ENCODE measurements at places on chromosomes 6 and 20.
A peak's percentile ranks its signal among the peaks of the same experiment; 100 is the strongest.

DNA sequence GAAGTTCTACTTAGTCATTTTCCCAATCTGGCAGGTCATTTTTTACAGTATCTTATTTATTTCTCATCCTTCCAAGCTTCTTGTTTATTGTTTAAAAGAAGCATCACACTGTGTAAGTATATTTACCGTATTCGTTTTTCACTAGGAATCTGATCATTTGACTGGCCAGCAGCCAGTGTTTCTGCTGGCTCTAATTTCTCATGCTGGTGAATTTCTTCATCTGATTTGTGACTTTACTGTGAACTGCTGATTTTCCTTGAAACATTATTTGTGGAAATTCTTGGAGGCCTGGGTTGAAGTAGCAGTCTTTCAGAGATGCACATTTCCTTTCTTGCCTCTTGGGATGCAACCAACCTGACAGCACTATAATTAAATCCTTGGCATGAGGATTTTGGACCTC, 65.9 kb downstream of the PREP start:
- no peak for DNase-seq

DNA sequence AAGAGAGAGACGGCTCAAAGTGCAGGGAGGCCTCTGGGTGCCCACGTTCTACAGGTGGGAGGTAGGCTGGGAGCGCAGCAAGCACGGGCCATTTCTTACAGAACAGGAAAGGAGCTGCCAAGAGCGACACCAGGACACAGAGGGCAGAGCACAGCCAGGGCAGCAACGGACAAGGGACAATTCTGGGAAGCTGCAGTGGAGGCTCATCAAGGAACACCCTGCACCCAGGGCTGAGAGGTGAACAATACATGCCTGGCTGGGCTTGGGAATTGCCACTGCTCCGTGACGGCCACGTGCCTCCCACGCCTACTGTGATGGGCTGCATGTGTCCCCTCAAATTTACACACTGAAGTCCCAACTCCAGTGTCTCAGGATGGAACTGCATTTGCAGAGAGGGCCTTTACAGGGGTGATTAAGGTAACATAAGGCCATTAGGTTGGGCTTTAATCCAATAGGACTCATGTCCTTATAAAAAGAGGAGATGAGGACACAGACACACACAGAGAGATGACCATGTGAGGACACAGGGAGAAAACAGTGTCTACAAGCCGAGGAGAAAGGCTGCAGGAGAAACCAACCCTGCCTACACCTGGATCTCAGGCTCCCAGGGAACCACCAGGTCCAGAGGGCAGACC, 13.6 kb downstream of the SERPINB6 start:
- DNase-seq = no peak

- DNase-seq = no peak
Observed at GRCh38 chr20:22452442-22453011, 131.8 kb downstream of the FOXA2 start.

DNA sequence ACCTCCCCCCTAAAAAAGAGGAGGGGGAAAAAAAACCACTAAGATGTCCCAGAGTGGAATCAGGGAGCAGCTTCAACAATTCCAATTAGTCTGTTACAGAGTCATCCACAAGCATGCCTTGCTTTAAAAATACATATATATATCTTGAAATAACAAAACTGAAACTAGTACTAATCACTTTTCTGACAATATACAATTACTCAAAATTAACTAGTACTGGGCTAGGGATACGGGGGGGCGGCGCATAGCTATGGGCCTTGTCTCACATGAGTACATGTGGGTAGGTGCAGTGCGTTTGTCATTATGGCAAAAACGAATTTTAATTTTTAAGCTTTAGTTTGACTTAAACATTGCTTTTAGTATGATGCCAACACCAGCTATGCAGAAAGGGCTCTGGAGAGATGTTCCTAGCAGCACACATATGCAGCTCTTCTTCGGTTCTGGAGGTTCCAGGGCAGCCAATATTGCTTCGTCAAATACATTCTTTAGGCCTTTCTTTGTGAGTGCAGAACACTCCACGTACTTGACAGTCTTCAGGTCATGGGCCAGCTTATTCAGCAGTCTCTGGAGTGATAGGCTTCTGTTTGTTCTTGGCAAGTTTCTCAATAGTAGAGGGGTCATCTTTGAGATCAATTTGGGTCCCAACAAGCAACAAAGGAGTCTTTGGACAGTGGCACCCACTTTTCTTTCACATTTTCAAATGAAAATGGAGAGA, 38.8 kb downstream of the ITCH start:
- DNase-seq = no peak

DNA sequence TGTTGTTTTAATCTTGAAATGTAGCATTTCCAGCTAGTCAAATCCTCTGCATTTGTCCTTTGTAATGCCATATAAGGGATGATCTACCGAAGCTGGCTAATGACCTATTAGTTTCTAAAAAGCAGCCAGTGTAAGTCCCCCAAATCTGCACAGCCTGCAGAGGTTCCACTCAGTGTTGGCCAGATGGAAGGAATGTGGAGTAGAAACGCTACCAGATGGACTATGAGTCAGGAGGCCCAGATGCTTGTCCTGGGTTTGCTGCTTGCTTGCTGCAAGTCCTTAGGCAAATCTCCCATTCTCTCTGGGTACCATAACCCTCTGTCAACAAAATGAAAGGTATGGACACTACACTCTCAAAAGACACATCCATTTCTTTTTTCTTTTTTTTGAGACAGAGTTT, 149.8 kb downstream of the BTBD9 start:
- DNase-seq = no peak

DNA sequence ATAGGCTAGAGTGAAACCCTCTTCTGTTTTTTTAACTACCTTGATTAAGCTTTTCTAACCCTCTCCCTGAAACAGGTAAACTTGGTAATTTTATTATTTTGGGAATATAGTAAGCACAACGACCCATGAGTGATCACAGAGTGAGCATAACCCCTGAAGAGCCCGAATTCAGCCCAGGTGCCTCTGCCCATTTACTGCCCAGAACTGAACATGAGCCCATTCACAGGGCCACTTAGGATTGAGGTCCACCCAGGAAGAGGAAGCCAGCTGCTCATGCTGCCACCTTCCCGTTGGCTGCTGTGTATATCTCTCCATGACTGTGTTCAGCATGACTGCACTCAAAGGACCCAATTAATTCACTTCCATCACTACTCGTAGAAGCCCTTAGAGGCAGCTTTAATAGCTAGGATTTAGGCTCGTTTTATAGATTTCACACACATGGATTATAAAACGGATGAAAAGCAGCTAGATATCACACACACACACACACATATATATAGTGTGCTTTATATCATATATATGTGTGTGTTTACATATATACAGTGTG, 8.3 kb upstream of the PDE10A start:
- no peak for DNase-seq

DNA sequence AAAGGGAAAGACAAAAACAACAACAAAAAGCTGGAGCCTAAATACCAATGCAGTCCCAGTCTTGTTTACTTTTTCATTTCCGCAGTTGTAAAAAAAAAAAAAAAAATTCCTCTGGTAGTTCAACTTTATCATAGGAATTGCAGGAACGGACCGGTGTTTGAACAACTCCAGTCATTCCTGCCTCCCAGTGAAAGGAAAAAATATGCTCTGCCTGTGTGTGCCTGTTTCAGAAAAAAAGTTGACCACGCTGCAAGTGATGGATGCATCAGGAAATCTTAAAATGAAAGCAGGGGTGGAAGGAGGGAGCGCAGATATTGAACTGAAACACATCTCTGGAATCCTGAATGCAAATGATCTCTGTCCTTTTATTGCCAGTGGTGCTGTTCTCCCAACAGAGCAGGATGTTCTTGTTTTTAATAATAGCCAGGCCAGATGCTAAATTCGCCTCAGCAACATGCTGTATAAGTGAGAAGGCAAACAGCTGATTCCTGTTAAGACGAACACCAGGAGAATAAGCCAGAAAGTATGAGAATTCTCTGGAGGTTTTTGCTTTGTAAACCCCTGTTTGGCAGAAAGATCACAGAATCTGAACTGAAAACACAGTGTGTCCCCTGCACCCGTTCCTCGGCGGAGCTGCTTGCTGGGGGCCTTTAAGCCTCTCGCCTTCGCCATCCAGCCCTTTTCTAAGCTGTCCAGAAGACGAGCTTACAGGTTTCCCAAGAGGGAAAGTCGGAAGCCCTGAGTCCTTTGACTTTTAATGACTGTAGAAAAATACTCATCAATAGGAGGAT, 178.4 kb upstream of the SUPT3H start:
- DNase-seq = peak; percentile 54

DNA sequence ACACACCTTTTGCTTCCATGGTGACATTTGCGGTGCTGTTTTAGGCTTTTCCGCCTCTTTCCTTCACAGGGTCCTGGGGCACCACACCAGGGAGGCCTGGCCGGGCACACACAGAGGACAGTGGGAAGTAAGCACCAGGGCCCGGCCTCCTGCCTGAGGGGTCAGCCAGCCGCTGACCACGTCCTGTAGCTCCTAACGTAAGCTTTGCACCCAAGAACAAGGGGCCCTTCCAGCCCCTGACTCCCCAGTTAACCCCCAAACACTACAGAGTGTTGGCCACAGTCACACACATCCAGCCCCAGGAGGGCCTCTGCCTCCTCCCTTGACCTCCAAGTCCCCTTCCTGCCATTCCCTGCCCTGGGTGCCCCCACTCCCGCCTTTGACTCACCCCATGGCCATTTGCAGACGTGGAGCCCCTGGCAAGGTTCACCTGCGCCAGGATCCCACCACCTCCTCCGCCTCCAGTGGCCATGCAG, 54.7 kb downstream of the YTHDF1 start:
- no peak for DNase-seq
